ENCODE measurements at places on chromosomes 1 and 21.

GRCh38 chr1:17831597-17831996, 76.5 kb downstream of the ACTL8 start:
- DNase-seq: peak; percentile 60

GRCh38 chr1:236391008-236391407, 3.1 kb upstream of the EDARADD start:
- no peak for DNase-seq

DNA sequence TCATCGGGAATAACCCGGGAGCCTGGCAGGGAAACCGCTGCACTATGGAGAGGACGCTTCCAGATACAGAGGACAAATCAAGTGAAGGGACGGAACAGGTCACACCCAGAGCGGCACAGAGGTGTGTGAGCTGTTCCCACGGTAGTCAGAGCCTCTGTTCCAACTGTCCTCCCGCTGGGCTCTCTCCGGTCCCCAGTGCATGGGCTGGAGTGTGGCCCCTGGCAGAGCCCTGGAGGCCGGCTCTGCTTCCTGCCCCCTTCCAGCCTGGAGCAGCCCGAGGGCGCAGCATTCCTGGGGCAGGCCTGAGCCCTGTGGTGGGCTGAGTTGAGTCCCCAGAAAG, 11.9 kb upstream of the ZBTB21 start:
- DNase-seq: no peak

- DNase-seq: no peak
These were observed 90.8 kb downstream of the SMYD3 start for GRCh38 chr1:246416261-246416660.

GRCh38 chr1:35539824-35540261, 17.4 kb downstream of the KIAA0319L start:
- DNase-seq: no peak

DNA sequence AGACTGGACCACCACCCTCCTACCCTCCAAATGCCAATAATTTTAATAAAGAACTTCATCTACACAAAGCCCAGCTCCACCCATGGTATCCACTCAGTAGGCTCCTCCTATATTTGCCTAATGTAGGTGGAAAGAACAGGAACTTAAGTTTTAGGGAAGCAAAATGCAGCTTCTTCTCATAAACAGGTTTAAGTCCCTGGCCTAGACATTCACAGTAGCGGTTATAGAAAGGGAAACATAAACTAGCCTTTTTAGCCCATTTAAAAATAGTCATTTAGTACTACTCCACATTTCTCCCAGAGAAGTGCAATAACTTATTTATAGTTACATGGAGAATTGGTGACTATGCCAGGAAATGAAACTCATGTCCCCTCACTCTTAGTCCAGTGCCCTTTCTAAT, 56.6 kb upstream of the CPLANE2 start:
- no peak for DNase-seq

DNA sequence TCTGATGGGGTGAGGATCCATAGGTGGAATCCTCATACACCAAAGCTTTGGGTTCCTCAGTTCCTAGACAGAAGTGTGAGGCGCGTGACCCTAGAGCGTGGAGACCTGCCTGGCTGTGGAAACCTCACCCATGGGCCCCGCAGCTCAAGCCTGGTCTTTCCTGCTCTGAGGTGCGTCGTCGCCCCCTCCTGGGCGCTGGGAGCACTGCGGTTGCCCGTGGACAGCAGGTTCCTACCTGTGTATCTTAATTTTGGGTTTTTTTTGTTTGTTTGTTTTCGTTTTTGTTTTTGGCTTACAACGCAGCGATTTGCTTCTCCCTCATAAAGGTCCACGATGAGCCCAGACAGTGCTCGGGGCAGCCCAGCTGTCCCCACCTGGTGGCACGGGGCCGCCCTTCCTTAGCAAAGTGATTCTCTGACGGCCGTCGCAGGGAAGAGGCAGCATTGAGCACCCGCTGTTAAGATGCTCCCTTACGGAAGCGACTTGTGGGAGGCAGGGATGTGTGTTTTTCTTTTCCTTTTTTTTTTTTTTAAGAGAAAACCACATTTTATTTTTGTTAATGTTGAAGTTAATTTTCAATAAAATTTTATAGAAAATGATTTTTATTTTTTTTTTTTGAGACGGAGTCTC, 36.5 kb upstream of the TRAPPC10 start:
- DNase-seq: peak; percentile 31

- DNase-seq: no peak
These were observed 179.9 kb downstream of the ADSS2 start for GRCh38 chr1:244271691-244272308.

DNA sequence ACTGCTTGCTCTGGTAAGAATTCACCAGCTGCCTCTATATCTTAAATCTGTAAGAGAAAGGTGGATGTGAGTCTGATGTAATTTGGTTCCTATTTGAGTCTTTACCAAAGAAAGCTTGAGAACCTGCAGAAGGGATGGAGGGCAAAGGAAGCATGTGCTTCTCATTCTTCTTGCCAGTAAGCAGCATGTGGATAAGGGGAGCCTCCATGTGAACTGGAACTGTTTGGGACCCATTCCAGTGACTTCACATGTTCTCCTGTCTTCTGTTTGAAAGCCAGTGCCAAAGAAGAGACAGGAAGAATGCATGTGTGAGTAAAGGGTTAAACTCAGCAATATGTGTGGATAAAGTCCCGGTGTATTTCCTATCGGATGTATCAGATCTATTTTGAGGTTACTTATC, 119.6 kb upstream of the ADGRL2 start:
- DNase-seq: no peak

- no peak for DNase-seq
These were observed 46.9 kb upstream of the ADARB1 start for GRCh38 chr21:45027241-45028196.
